ENCODE measurements at places on chromosomes 4 and X.

DNA sequence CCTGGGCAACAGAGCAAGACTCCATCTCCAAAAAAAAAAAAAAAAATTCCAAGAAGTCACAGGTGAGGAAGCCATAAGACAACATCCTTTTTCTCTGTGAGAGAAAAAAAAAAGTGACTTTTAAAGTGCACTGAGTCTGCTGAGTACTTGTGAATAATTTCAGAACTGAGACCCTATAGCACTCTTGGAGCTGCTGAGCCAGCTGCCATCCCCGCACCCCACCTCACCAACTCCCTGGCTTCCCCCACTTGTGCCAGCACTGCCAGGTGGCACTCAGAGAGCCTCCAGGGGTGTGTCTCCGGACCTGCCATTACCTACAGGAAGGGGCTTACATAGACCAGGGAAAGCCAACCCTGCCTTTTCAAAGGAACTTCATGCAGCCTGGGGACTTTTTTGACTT is 39.2 kb upstream of the HS3ST1 start:
- H3K4me3 ChIP-seq = no peak overlapping the region
- no peak for DNase-seq
- peaks cover 8% of the 10 kb centered on the region for H3K4me1 ChIP-seq
- H3K36me3 ChIP-seq = no peaks in the 10 kb centered on the region

GRCh38 chrX:20974326-20974725 is 399.9 kb upstream of the CNKSR2 start:
- no peak for DNase-seq
- no peak overlapping the region for H3K4me3 ChIP-seq
- no peak overlapping the region for H3K27ac ChIP-seq
- no peaks in the 10 kb centered on the region for H3K4me1 ChIP-seq

DNA sequence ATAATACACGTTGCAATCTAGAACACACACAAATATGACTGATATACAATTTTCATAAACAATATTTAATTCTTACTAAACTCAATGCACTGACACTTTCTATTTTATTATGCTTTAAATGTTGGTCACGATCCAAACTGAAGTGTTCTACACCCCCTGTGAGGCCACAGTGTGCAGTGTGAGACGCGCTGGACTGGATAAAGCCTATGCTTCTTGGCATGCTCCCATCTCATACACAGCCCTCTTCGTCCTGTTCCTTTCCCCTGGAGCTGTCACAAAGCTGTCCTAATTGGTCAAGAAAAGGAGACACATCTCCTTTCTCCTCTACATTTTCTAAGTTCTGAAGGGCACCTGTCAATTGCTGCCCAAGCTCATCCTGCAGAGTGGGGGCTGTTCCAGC is 72.0 kb downstream of the SCD5 start:
- no peaks in the 10 kb centered on the region for H3K36me3 ChIP-seq
- H3K4me3 ChIP-seq = no peak overlapping the region
- H3K27ac ChIP-seq = no peak overlapping the region
- H3K27me3 ChIP-seq = no peaks in the 10 kb centered on the region

- no peaks in the 10 kb centered on the region for H3K4me1 ChIP-seq
- H3K27me3 ChIP-seq = no peaks in the 10 kb centered on the region
- no peak overlapping the region for H3K27ac ChIP-seq
- H3K4me3 ChIP-seq = no peak overlapping the region
- no peak for DNase-seq
These were observed 19.4 kb upstream of the STPG2 start for GRCh38 chr4:98162696-98163095.

GRCh38 chr4:108172753-108173598 is 4.2 kb upstream of the LEF1 start:
- peak; percentile 42 for DNase-seq
- peaks cover 12% of the 10 kb centered on the region for H3K27me3 ChIP-seq
- H3K36me3 ChIP-seq = no peaks in the 10 kb centered on the region

- no peak overlapping the region for H3K4me3 ChIP-seq
- H3K4me1 ChIP-seq = no peaks in the 10 kb centered on the region
- no peaks in the 10 kb centered on the region for H3K36me3 ChIP-seq
These were observed 170.9 kb upstream of the CASK start for GRCh38 chrX:42094218-42094617.

DNA sequence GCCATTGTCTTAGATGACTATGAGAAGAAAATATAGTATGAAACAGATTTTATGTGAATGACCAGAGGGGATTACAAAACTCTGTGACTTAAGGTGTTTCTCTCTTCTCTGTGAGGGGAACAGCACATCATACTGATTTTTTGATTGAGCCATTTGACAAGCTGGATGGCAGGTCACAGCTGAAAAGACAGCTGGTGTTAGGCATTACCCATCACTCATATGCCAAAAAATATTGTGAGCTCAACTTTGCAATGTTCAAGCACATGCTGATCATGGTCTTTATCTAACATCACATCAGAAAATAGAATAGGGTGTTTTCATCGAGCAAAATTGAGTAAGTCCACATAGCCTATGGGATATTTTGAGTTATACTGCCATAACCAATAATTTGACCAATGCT is 86.7 kb upstream of the TECRL start:
- DNase-seq = no peak
- H3K27me3 ChIP-seq = no peaks in the 10 kb centered on the region
- H3K36me3 ChIP-seq = no peaks in the 10 kb centered on the region
- no peaks in the 10 kb centered on the region for H3K4me1 ChIP-seq
- no peak overlapping the region for H3K27ac ChIP-seq

DNA sequence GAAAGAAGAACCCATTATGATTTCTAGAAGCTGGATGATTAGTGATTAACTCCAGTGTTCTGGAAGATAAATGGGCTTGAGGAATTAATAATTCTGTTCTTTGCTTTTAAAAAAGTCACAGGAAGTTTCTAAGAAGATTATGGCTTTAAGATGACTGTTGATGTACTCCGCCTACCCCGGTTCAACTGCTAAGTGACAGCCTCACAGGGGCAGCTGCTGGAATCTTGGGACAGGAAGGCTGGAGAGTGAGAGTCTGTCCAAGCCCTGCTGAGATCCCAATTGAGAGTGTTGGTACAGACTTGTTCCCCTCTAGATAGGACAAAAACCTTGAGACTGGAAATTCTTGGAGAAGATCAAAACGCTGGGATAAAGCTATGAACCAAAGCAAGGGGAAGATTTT is 37.3 kb downstream of the NPY1R start:
- no peaks in the 10 kb centered on the region for H3K4me1 ChIP-seq
- no peak overlapping the region for H3K27ac ChIP-seq
- H3K36me3 ChIP-seq = no peaks in the 10 kb centered on the region
- no peak for DNase-seq
- no peaks in the 10 kb centered on the region for H3K27me3 ChIP-seq
- no peak overlapping the region for H3K4me3 ChIP-seq

GRCh38 chr4:140085881-140086280 is 68.1 kb downstream of the MAML3 start:
- DNase-seq = no peak
- H3K4me1 ChIP-seq = no peaks in the 10 kb centered on the region
- H3K27me3 ChIP-seq = no peaks in the 10 kb centered on the region
- H3K36me3 ChIP-seq = no peaks in the 10 kb centered on the region

DNA sequence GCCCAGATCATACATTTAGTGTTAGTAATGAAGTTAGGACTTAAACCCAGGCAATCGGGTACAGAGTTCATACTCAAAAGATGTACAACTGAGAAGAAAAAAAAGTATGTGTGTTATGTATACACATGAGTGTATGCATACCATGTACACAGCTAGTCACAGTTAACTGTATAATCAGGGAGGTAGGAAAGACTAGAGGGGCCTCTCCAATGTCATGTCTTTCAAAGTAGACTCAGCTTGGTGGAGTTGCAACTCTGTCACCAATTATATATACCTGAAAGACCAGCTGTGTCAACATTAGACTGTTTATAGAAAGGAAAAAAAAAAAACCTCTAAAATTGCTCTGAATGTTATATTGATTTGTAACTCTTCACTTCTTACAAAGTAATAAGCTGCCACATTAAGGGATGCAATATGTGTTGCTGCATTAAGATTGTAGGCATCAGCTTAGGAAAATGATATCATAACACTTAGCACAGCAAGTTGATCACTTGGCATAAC is 167.5 kb downstream of the DCTD start:
- no peak overlapping the region for H3K27ac ChIP-seq
- DNase-seq = no peak
- H3K27me3 ChIP-seq = no peaks in the 10 kb centered on the region
- no peaks in the 10 kb centered on the region for H3K4me1 ChIP-seq
- H3K4me3 ChIP-seq = no peak overlapping the region

- H3K4me1 ChIP-seq = no peaks in the 10 kb centered on the region
- H3K27ac ChIP-seq = no peak overlapping the region
- H3K36me3 ChIP-seq = no peaks in the 10 kb centered on the region
- no peaks in the 10 kb centered on the region for H3K27me3 ChIP-seq
These were observed 26.0 kb upstream of the ANXA3 start for GRCh38 chr4:78525559-78525958.

DNA sequence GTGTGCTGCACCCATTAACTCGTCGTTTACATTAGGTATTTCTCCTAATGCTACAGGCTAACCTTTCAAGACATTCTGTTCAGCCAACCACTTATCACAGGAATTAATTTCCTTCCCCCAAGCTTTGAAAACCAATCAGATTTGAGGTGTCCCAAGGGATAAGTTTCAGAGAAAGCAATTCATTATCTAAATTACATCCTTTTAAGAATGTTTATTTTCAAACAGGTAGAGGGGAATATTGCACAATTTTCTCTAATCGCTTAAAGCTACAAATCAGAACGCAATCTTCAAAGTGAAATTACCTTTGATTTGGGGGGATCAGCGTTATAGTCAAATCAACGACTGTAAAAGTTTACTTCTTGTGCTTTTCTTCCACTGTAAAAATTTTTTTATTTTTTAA is 1.6 kb downstream of the CLOCK start:
- DNase-seq = no peak
- no peaks in the 10 kb centered on the region for H3K36me3 ChIP-seq
- H3K27ac ChIP-seq = peak overlapping the region; percentile 98
- peak overlapping the region; percentile 73 for H3K4me3 ChIP-seq

DNA sequence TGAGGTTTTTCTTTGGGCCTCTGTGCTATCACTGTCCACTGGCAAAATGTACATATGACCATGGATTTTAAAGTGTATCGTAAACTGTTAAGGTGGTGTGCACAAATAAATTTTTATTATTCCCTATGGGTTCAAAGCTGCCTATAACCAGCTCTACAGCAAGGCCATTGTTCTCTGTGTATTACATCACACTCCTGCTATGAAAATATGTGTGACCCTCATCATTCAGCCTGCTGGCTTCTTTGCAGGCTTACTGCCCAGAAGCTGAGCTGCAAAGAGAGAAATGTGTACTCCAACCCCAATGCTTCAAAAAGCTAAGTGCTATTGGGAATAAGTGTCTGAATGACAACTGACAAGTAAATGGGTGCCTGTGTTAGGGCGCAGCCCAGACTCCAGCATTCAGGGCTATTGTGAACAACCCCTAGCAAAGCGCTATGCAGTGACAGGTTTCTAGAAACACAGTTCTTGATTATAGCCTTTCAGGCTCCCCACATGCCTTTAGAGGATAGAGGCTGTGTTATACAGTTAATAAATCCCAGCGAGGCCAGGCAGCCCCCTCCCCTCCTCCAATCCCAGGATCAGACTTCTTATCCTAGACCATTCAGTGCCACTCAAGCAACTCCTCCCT is 220.4 kb upstream of the RADX start:
- DNase-seq = no peak
- H3K4me1 ChIP-seq = no peaks in the 10 kb centered on the region
- H3K4me3 ChIP-seq = no peak overlapping the region

- no peak overlapping the region for H3K27ac ChIP-seq
- DNase-seq = no peak
- no peaks in the 10 kb centered on the region for H3K27me3 ChIP-seq
- no peak overlapping the region for H3K4me3 ChIP-seq
These were observed 721.5 kb downstream of the IL1RAPL1 start for GRCh38 chrX:29308726-29309125.

DNA sequence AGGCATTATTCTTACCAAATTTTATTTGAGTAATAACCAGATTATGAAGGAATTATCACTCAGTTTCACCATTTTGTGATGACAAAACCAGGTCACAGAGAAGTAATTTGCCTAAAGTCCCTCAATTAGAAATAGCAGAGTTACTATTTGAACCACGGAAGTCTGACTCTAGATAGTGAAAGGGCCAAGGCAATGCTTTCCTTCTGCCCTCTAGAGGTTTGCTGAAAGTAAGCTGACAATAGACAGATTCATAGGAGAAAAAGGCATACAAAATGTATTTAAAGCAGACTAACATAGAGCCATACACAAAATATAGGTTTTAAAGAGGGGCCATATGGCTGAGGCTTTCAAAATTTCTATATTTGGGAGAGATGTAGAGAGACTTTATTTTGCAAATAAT is 43.1 kb downstream of the CXXC4 start:
- H3K4me3 ChIP-seq = no peak overlapping the region
- no peaks in the 10 kb centered on the region for H3K27me3 ChIP-seq
- DNase-seq = no peak
- no peaks in the 10 kb centered on the region for H3K36me3 ChIP-seq

DNA sequence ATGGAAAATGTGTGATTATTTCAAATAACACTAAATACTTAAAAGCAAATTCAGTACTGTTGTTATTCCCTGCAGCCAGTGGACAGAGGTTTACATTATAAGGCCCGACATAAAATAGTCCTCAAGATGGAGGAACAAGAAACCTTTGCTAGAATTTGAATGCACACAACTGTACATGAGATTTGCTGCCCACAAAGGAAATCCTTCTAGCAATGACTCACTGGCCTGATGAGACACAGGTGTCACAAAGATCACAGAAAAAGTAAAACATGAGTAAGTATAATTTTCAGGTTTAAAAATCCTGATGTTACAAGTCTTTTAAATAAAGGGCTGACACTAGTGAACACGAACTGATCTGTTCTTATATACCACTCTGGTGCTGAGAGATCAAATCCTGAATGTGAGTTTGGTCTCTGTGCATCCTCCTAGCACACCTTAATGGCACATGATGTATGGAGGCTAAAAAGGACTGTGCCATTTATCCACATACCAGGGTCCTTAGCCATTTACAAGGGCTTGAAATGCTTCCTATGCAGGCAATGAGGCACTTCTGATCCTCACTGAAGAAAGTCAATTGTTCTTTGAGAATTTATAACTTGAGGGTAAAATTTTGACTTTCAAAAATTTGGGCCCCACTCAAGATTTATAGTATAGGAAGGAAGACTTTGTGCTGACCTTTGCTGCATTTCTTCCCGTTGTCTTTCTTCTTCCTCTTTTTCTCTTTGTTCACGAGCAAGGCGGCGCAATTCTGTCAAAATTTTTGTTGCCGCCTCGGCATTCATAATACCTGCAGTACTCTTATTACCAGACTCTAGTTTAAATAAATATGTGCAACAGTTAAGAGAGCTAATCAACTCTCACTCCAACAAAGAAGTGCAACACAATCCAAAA is 23.0 kb downstream of the MAP7D3 start:
- H3K27ac ChIP-seq = no peak overlapping the region
- DNase-seq = no peak
- no peaks in the 10 kb centered on the region for H3K27me3 ChIP-seq
- H3K4me3 ChIP-seq = no peak overlapping the region
- no peaks in the 10 kb centered on the region for H3K4me1 ChIP-seq

- H3K4me3 ChIP-seq = no peak overlapping the region
- H3K4me1 ChIP-seq = no peaks in the 10 kb centered on the region
- no peak overlapping the region for H3K27ac ChIP-seq
- H3K27me3 ChIP-seq = no peaks in the 10 kb centered on the region
- H3K36me3 ChIP-seq = no peaks in the 10 kb centered on the region
- no peak for DNase-seq
These were observed 991.8 kb upstream of the SLIT2 start for GRCh38 chr4:19259920-19260319.

- no peaks in the 10 kb centered on the region for H3K27me3 ChIP-seq
- no peak overlapping the region for H3K27ac ChIP-seq
- H3K4me3 ChIP-seq = no peak overlapping the region
- no peaks in the 10 kb centered on the region for H3K36me3 ChIP-seq
- no peaks in the 10 kb centered on the region for H3K4me1 ChIP-seq
- DNase-seq = no peak
These were observed 816.1 kb upstream of the TENM3 start for GRCh38 chr4:181427076-181427475.

Measured in heart left ventricle (tissue), 16 donors.